Mucosa of gallbladder (tissue), 1 donor: ENCODE measurements at places on chromosomes 5 and 9. TPM values are rescaled to one million over a fixed set of nuclear protein-coding genes. Genes with fewer than 3 reads are reported as not detected.

Gene BTNL3
- 0.09 TPM for total RNA-seq

Gene PCDHAC2
- 33.4 TPM for total RNA-seq

Gene LHX3
- total RNA-seq, result not detected

DNA sequence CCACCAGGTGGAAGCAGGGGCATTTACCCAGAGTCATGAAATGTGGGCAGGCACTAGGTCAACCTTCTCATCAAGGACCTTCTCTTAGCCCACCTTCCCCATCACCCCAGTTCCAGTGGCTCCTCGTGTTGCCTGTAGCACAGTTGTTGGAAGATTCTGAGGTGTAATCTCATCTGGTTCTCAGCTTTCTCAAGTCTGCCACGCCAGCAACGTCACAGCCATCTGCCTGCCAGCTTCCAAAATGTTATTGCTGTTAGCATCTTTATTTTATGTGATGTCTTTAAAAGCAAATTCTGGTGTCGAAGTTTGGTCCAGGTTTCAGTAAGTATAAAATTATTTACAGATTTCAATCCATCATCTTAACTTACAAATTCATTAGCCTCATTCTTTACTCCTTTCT lies 10.7 kb downstream of the C9orf153 start:
- no peak for DNase-seq

DNA sequence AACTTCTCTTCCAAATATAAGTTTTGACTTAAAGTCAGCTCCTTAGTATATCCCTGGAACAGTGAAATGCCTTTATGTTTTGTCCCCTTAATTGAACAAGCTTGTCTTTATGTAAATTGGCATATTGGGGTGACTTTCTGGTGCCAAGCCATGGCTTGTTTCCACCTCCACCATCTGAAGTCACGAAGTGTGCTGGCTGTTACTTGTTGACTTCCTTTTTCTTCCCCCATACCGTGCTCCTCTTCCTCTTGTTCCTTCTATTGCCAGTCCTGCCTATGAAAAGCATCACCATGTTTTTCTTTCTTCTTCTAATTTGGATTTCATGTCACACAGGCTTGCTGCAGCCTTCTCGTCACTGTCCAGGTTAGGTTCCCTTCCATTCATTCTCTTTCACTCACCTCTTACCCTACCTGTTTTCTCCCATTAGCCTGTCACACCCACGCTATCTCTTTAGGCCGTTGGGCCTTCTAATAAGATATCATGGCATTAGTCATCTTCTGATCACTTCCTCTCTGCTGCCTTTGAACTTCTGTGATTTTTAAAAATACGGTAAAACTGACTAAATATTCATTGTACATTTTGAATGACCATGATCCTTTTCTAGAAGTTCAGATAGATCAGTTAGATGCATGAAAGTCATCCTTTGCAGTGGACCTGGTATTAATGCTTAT lies 48.1 kb downstream of the IQGAP2 start:
- DNase-seq, result no peak

- DNase-seq, result no peak
Observed at GRCh38 chr5:35832762-35833161, 23.9 kb upstream of the IL7R start.

GRCh38 chr5:138951986-138952735 lies 77.0 kb upstream of the LRRTM2 start:
- DNase-seq, result no peak

GRCh38 chr9:115373000-115373709 lies 255.2 kb upstream of the TNC start:
- peak; percentile 67 for DNase-seq

DNA sequence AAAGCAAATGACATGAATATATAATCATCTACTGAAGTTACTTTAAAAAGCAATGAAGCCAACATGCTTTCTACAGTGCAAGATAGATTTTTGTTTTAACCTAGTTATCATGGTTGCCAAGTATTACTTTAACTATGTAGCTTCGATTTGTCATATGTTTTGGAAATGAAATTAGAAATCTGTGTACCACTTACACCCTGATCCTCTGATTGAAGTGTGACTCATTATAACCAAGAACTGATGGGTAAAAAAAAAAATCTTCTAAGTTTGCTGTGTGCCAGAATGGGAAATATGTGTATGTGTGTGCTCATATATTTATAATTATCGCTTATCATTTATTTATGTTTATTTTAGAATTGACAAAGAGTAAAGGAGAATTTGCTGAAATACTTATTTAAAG lies 9.1 kb upstream of the CDC42SE2 start:
- DNase-seq, result no peak

DNA sequence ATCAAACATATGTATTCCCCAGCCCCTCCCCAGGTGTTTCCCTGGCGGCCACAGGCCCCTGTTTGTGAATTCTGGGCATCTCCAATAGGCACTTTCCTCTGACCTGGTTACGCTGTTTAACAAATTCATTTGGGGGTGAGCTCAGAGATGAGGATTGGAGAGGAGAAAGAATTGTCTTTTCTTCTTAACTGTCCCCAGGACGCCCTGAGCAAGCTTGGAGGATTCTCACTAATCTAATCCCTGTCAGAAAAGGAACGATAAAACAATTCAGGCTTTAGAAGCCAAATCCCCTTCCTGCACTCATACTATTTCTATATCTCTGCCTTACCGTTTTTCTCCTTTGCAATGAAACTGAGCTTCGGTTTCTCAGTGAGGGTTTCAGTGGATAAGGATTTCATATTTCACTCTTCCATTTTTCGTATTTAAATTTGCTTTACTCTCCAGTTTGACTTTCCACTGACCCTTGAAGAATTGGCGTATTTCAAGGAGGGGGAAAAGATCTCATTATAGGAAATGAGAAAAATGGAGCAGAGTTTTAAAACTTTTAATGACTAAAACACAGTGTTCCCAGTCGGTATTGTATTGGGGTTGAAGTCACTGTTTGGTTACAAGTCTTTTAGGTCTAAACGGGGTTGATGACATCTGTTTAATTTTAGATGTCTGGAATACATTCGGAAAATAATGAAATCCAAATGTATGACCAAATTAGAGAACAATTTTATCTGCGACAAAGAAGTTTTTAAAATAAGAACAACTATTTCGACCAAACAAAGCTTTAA lies 180.1 kb downstream of the MACROH2A1 start:
- DNase-seq, result no peak
